ENCODE measurements at places on chromosomes 4 and X. TPM values are rescaled to one million over a fixed set of nuclear protein-coding genes. Genes with fewer than 3 reads are reported as not detected.

The PHF8 gene
- 45.6 TPM for total RNA-seq

The ABCG2 gene
- 0.54 TPM for total RNA-seq

DNA sequence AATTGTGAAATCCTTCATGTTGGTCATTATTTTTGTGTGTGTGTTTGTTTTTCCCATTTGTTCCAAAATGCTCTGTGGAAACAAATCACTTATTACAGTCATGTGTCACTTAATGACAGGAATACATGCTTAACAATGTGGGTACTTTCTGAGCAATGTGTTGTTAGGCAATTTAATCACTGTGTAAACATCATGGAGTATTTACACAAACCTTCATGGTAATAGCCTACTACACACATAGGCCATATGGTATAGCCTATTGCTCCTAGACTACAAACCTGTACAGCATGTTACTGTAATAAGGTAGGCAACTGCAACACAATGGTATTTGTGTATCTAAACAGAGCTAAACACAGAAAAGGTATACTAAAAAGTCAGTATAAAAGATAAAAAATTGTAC, 388.9 kb upstream of the PPP1R2C start:
- H3K4me1 ChIP-seq, result peaks cover 10% of the 10 kb centered on the region
- no peaks in the 10 kb centered on the region for H3K36me3 ChIP-seq
- no peak overlapping the region for H3K4me3 ChIP-seq
- H3K27me3 ChIP-seq, result no peaks in the 10 kb centered on the region
- DNase-seq, result no peak

DNA sequence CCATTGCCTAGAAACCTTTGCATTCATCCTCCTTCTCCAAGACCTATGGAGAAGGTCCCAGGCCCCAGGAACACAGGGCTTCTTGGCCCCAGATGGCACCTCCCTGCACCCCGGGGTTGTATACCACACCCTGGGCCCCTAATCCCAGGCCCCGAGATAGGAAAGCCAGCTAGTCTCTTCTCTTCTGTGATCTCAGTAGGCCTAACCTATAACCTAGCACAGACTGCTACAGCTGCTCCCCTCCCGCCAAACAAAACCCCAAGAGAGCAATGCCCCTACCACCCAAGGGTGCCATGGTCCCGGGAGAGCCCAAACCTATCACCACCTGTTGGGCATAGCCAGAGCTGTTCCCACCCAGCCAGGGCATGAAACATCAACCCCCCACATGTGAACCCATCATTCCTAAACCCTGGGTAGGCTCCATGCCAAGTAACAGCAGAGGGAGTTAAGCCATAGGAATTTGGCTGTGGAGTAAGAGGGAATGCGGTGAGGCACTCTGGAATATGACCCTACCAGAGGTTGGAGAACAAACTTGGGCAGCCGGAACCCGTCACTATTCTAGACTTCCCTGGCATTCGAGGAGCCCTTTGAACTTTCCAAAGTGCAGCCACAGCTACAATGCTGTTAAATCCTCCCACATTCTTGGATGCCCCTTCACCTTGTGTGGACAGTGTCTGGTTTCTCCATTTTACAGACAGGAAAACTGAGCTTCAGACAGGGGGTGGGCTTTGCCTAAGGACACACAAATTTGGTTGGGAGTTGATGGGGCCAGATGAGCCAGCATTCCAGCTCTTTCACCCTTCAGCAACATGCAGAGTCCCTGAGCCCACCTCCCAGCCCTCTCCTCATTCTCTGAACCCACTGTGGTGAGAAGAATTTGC, 10.9 kb upstream of the SASH3 start:
- peaks cover 5% of the 10 kb centered on the region for H3K36me3 ChIP-seq
- no peaks in the 10 kb centered on the region for H3K27me3 ChIP-seq
- no peak for DNase-seq
- H3K27ac ChIP-seq, result peak overlapping the region; percentile 79
- H3K4me1 ChIP-seq, result peaks cover 59% of the 10 kb centered on the region

- peak overlapping the region; percentile 95 for H3K27ac ChIP-seq
- no peak for DNase-seq
- peaks cover 49% of the 10 kb centered on the region for H3K36me3 ChIP-seq
- peaks cover 21% of the 10 kb centered on the region for H3K4me1 ChIP-seq
Observed at GRCh38 chrX:153966283-153966688, 5.3 kb downstream of the HCFC1 start.

DNA sequence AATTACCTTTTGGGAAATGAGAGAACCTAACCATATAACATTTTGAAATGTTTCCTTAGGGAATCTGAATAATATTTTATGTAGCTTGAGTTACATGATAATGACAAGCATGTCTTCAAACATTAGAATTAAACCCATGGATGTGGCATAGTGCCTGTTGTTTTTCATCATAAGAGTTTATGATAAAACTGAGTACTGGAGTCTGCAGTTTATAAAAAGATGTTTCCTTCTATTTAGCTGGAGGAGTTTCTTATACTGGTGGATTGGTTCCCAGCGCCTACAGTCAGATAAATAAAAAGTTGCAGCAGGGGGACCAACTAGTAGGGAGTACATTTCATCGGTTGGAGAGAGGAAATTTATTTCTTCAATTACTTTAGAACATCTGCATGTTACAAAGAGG, 70.1 kb upstream of the PCDH18 start:
- no peak overlapping the region for H3K4me3 ChIP-seq
- H3K27me3 ChIP-seq, result no peaks in the 10 kb centered on the region
- no peak for DNase-seq
- H3K4me1 ChIP-seq, result no peaks in the 10 kb centered on the region
- H3K36me3 ChIP-seq, result no peaks in the 10 kb centered on the region

- no peak overlapping the region for H3K27ac ChIP-seq
- H3K4me1 ChIP-seq, result no peaks in the 10 kb centered on the region
- no peaks in the 10 kb centered on the region for H3K27me3 ChIP-seq
- DNase-seq, result no peak
- no peak overlapping the region for H3K4me3 ChIP-seq
Observed at GRCh38 chrX:54093159-54093558, 48.9 kb upstream of the PHF8 start.

GRCh38 chr4:7753931-7754465, 185.7 kb downstream of the AFAP1 start:
- H3K36me3 ChIP-seq, result no peaks in the 10 kb centered on the region
- H3K4me3 ChIP-seq, result no peak overlapping the region
- H3K4me1 ChIP-seq, result peaks cover 38% of the 10 kb centered on the region
- no peak overlapping the region for H3K27ac ChIP-seq
- no peak for DNase-seq

GRCh38 chr4:155679343-155679742, 12.7 kb downstream of the GUCY1A1 start:
- H3K4me3 ChIP-seq, result no peak overlapping the region
- H3K27me3 ChIP-seq, result peaks cover 8% of the 10 kb centered on the region
- no peaks in the 10 kb centered on the region for H3K36me3 ChIP-seq
- H3K27ac ChIP-seq, result no peak overlapping the region
- DNase-seq, result no peak
- no peaks in the 10 kb centered on the region for H3K4me1 ChIP-seq

DNA sequence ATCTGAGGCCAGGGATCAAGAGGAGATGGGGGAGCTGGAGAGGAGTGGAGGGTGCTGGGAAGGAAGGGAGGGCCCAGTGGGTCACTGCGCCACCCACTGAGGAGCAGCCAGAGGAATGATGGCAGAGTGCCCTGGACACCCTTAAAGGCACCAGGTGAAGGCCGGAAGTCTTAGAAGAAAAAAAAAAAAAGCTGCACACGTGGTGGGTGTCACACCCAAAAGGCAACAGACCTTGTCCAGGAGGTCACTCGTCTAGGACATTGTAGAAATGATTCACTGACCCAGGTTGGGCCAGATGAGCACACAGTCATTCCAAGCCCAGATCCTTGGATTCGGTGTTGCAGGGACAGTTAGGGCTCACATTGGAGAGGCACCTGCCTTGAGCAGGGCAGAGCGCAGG, 93.5 kb upstream of the TRIM2 start:
- DNase-seq, result no peak
- H3K36me3 ChIP-seq, result no peaks in the 10 kb centered on the region
- no peaks in the 10 kb centered on the region for H3K4me1 ChIP-seq
- H3K4me3 ChIP-seq, result no peak overlapping the region
- no peaks in the 10 kb centered on the region for H3K27me3 ChIP-seq

DNA sequence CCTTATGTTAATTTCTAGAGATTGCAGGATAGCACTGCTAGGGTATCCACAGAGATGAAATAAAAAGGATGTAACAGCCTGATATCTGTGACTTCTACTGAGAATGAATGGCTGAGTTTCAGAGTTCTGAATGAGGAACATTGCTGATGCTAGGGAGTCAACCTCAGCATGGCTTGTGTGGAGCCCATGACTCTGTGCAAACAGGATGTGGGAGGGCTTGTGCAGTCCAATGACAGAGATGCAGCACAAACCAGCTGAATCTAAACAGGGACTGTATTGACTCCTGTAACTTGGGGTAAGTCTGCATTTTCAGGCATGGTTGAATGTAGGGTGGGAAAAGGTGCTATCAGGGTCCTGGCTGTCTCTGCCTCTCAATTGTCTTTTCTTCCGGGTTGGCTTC, 5.3 kb upstream of the RASL11B start:
- peak; percentile 7 for DNase-seq
- peaks cover 12% of the 10 kb centered on the region for H3K4me1 ChIP-seq
- H3K27me3 ChIP-seq, result peaks cover 35% of the 10 kb centered on the region
- no peak overlapping the region for H3K27ac ChIP-seq
- no peak overlapping the region for H3K4me3 ChIP-seq
- no peaks in the 10 kb centered on the region for H3K36me3 ChIP-seq

DNA sequence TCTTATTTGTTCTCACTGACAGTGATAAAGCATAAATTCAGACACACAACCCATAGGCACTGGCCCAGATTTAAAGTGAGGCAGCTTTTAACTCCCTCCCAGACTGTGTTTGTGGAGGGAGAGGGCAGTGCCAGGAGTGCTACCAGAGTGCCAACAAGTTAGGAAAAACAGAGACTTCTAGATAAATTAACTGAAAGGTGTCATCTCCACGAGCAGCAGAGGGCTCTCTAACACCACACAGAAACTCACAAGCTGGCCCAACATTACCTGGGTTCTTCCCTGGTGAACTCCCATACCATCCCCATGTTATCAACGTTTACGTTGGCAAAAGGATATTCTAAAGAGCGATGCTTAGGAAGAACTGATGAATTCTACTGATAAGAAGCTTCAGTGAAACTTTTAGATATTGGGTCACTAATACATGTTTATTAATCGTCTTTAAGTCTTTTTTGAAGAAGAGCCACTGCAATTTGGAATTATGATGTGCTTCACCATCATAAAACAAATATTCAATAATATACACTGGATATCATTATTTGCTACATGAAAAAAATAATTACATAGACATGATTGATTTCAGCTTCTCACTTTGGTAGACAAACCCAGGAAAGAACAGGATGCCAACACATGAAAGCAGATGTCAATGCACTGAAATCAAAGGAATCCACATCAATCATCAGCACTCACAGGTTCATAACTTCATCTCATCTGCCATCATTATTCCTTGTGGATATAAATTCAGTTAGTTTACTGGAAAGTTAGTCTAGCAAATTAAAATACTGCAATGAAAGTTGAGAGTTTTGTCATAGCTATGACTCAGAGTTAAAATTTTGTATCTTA, 121.2 kb upstream of the NAP1L5 start:
- DNase-seq, result peak; percentile 60
- no peaks in the 10 kb centered on the region for H3K36me3 ChIP-seq
- H3K4me1 ChIP-seq, result peaks cover 27% of the 10 kb centered on the region
- no peak overlapping the region for H3K4me3 ChIP-seq

GRCh38 chr4:7980036-7980435, 40.4 kb upstream of the AFAP1 start:
- no peak for DNase-seq
- H3K27me3 ChIP-seq, result peaks cover 2% of the 10 kb centered on the region
- peaks cover 6% of the 10 kb centered on the region for H3K4me1 ChIP-seq
- no peaks in the 10 kb centered on the region for H3K36me3 ChIP-seq

- no peak overlapping the region for H3K27ac ChIP-seq
- no peaks in the 10 kb centered on the region for H3K27me3 ChIP-seq
- no peaks in the 10 kb centered on the region for H3K36me3 ChIP-seq
Observed at GRCh38 chrX:20487227-20487626, 220.5 kb upstream of the RPS6KA3 start.

DNA sequence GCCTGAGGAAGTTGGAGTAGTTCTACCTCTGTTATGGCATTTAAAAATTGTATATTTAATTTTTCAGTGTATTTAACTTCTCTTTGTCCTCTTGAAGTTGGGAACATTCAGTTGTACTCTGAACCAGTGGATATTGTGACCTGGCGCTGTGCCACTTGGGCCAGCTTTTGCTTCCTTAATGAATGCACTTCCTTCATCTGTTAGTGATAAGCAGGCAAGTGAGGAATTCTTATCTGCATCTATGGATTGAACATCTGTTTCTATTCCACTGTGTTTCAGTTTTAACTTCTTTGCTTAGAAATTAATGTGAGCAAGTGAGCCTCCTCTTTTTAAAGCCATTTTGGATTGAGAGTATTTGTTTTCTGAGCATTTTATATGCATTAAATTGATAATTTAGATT, 128.3 kb downstream of the UCHL1 start:
- H3K27ac ChIP-seq, result no peak overlapping the region
- no peaks in the 10 kb centered on the region for H3K4me1 ChIP-seq
- H3K4me3 ChIP-seq, result no peak overlapping the region
- H3K36me3 ChIP-seq, result no peaks in the 10 kb centered on the region
- DNase-seq, result no peak

- peaks cover 33% of the 10 kb centered on the region for H3K4me1 ChIP-seq
- H3K27ac ChIP-seq, result no peak overlapping the region
- H3K36me3 ChIP-seq, result no peaks in the 10 kb centered on the region
Observed at GRCh38 chr4:142556048-142556447, 290.1 kb downstream of the INPP4B start.

DNA sequence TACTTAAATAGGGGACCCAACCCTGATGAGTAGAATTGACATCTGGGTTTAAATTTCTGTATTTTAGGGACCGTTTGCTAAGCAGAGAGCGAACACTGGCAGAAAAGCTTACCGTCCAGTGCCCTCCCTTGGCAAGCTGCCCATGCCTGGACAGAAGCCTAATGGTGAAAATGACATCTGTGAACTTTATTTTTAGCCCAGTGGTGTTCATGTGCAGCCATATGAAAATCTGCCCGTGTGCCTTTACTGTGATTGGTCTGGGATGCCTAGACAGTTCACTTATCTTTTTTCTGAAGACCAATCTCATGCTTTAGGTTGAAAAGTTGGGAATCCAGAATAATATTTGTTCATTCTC, 1.1 kb downstream of the STBD1 start:
- H3K27ac ChIP-seq, result no peak overlapping the region
- peaks cover 17% of the 10 kb centered on the region for H3K4me1 ChIP-seq
- no peak for DNase-seq
- H3K36me3 ChIP-seq, result no peaks in the 10 kb centered on the region
- peak overlapping the region; percentile 44 for H3K4me3 ChIP-seq
- peaks cover 12% of the 10 kb centered on the region for H3K27me3 ChIP-seq

- no peaks in the 10 kb centered on the region for H3K4me1 ChIP-seq
- DNase-seq, result no peak
- no peak overlapping the region for H3K27ac ChIP-seq
- no peaks in the 10 kb centered on the region for H3K27me3 ChIP-seq
Observed at GRCh38 chr4:10875144-10875799, 190.7 kb upstream of the CLNK start.
